Hippocampal formation (tissue), 2 donors: ENCODE measurements at places on chromosomes 2 and 18.

GRCh38 chr18:63111671-63112402, 207.7 kb downstream of the BCL2 start:
- no peak for DNase-seq

GRCh38 chr2:19078709-19079108, 279.7 kb downstream of the OSR1 start:
- peak; percentile 71 for DNase-seq

- no peak for DNase-seq
These were observed 93.3 kb downstream of the ICA1L start for GRCh38 chr2:202778217-202778616.

DNA sequence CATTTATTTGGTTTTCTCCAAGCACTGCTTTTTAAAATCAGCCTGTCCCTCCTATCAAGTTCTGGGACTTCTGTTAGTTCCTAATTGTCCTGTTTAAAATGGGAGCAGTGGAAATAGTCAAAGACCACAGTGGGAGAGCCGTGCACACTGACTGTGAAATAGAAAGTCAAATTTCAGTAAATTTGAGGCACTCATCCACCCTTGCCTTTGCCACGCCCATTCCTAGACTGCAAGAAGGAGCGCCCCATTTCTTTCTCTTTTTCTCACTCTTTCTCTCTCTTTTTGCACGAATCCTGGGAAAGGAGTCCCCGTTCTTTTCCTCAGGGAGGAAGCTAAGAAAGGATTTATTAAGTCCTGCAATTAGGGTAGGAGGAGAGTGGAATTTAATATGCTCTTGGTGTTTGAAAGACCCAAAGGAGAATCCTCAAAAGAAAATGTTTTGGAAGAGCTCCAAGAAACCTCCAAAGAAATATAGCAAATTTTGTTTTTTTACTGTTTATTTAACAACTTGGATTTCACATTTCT, 7.5 kb downstream of the COL6A3 start:
- no peak for DNase-seq
